Tibial nerve (tissue), 4 donors: ENCODE measurements at places on chromosomes 4 and X. TPM values are rescaled to one million over a fixed set of nuclear protein-coding genes. Genes with fewer than 3 reads are reported as not detected.

DNA sequence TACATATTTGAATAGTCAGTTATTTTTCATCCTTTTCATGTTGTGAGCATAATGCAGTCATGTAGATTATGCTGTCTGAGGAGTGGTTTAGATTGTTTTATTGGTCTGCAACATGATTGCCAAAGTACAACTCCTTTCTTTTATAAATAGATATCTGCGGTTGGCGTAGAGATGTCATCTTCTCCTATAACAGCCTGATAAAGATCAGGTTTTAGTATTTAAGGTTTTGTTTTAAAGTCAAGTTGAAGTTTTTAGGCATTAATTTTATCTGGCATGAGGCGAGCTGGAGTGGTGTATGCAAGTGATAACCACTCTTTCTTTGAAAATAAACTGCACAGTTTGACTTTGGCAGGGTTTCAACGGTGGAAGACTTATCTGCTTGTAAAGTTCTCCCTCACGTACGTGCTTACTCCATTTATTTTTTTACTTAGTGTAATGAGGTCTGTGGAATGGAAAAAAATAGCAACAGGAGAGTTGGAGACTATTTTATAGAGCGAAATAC is 126.3 kb downstream of the FBXO8 start:
- no peak overlapping the region for H3K4me3 ChIP-seq
- H3K4me1 ChIP-seq: no peaks in the 10 kb centered on the region
- H3K36me3 ChIP-seq: no peaks in the 10 kb centered on the region
- no peak overlapping the region for H3K27ac ChIP-seq
- no peak for DNase-seq
- H3K27me3 ChIP-seq: no peaks in the 10 kb centered on the region

DNA sequence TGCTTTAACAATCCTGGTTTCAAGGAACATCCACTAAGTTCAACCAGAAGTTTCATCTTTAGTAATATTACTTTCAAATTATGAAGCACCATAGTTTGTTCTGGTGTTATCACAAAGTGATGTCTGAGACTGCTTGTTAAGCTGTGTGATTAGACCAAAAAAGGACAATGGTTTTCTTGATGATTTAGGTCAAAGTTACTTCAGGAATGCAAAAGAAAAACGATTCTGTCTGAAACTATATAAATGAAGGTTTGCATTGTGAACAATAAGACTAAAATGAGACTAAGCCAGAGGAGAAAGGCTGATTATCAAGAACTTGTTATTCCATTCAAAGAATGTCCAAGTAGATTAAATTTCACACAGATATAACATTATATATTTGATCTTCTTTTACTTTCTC is 122.4 kb upstream of the ETNPPL start:
- no peak overlapping the region for H3K4me3 ChIP-seq
- no peaks in the 10 kb centered on the region for H3K36me3 ChIP-seq
- DNase-seq: no peak

- no peak overlapping the region for H3K4me3 ChIP-seq
- no peaks in the 10 kb centered on the region for H3K36me3 ChIP-seq
- H3K27me3 ChIP-seq: no peaks in the 10 kb centered on the region
These were observed 73.7 kb downstream of the LEF1 start for GRCh38 chr4:108094923-108095482.

- H3K27ac ChIP-seq: no peak overlapping the region
- no peaks in the 10 kb centered on the region for H3K36me3 ChIP-seq
- H3K27me3 ChIP-seq: no peaks in the 10 kb centered on the region
- no peak for DNase-seq
- H3K4me1 ChIP-seq: no peaks in the 10 kb centered on the region
These were observed 134.9 kb downstream of the SLC4A4 start for GRCh38 chr4:71473541-71474240.

- no peak for DNase-seq
- H3K27ac ChIP-seq: no peak overlapping the region
- no peak overlapping the region for H3K4me3 ChIP-seq
- H3K27me3 ChIP-seq: no peaks in the 10 kb centered on the region
These were observed 45.7 kb upstream of the HMX1 start for GRCh38 chr4:8917321-8917811.

DNA sequence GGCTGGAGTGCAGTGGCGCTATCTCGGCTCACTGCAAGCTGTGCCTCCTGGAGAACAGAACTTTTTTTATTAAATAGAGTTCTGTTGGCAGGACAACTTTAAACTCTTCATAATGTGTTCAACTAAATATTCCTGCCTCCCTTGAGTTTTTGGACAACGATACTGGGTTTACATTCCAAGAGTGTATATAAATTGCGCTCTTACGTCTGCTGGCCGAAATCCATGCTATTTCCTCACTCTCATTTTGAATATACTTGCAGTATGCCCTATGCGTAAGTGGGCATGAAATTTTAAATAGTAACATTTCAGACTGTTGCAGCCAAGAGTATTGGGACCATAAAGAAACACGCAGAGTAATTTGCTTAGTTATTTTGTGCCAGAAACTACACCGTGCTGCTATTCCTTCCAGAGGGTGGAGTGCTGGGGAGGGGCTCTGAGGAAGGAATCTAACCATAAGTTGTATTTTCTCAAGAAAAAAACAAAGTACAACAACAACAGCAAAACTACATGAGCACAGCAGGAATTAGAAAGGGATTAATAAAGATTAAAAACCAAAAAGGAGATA is 480.0 kb downstream of the NLGN4X start:
- H3K36me3 ChIP-seq: no peaks in the 10 kb centered on the region
- no peak for DNase-seq
- no peak overlapping the region for H3K27ac ChIP-seq
- no peaks in the 10 kb centered on the region for H3K4me1 ChIP-seq
- H3K27me3 ChIP-seq: no peaks in the 10 kb centered on the region
- no peak overlapping the region for H3K4me3 ChIP-seq

- peaks cover 8% of the 10 kb centered on the region for H3K4me1 ChIP-seq
- no peaks in the 10 kb centered on the region for H3K27me3 ChIP-seq
- DNase-seq: no peak
- H3K36me3 ChIP-seq: no peaks in the 10 kb centered on the region
- no peak overlapping the region for H3K4me3 ChIP-seq
- no peak overlapping the region for H3K27ac ChIP-seq
These were observed 76.0 kb downstream of the NAT8L start for GRCh38 chr4:2135083-2135482.

GRCh38 chr4:82287720-82288119 is 86.1 kb downstream of the HNRNPD start:
- H3K27ac ChIP-seq: no peak overlapping the region
- no peaks in the 10 kb centered on the region for H3K4me1 ChIP-seq

ERVMER34-1 gene
- total RNA-seq: not detected

FATE1 gene
- total RNA-seq: not detected

NPY2R gene
- total RNA-seq: 0.22 TPM
